ENCODE measurements at places on chromosomes 4 and X.

- DNase-seq = no peak
Observed at GRCh38 chr4:6451309-6451708, 21.1 kb downstream of the PPP2R2C start.

DNA sequence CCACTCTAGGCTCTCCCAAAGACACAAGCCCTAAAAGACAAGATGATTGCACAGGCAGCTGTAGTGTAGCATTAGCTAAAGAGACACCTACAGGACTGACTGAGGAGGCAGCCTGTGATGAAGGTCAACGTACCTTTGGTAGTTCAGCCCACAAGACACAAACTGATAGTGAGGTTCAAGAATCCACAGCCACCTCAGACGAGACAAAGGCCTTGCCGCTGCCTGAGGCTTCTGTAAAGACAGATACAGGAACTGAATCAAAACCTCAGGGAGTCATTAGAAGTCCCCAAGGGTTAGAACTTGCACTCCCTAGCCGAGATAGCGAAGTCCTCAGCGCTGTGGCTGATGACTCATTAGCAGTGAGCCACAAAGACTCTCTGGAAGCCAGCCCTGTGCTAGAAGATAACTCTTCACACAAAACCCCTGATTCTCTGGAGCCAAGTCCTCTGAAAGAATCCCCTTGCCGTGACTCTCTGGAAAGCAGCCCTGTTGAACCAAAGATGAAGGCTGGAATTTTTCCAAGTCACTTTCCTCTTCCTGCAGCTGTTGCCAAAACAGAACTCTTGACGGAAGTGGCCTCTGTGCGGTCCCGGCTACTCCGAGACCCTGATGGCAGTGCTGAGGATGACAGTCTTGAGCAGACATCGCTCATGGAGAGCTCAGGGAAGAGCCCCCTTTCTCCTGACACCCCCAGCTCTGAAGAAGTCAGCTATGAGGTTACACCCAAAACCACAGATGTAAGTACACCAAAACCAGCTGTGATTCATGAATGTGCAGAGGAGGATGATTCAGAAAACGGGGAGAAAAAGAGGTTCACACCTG lies 306.3 kb downstream of the ANK2 start:
- DNase-seq = peak; percentile 31

DNA sequence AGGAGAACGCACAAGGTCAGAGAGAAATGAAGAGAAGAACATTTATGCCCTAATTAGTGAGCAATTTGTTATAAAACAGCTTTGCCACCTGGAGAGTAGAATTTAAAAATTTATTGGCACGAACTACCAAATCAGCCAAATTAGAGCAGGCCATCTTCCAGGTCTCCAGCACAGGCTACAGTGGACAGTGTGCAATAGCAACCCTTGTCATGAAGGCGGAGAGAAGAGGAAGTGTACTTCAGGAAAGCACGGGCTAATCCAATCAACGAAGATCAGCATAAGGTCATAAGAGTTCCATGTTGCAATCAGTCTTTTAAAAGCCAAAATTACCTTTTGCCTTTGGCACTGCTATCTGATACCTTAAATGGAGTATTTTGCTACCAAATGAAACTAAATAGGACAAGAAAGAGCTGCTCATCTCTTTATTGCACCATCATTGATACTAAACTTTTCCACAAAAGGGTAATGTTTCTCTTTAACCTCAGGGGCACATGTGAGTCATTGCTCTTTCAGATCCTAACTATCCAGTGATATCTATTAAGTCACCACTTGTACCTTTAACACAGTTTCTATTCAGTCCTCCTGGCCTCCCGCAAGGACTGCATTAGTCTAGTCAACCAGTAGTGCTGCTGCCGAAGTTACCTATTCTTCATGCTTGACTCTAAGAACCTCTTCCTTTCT lies 19.9 kb downstream of the ANK2 start:
- no peak for DNase-seq

DNA sequence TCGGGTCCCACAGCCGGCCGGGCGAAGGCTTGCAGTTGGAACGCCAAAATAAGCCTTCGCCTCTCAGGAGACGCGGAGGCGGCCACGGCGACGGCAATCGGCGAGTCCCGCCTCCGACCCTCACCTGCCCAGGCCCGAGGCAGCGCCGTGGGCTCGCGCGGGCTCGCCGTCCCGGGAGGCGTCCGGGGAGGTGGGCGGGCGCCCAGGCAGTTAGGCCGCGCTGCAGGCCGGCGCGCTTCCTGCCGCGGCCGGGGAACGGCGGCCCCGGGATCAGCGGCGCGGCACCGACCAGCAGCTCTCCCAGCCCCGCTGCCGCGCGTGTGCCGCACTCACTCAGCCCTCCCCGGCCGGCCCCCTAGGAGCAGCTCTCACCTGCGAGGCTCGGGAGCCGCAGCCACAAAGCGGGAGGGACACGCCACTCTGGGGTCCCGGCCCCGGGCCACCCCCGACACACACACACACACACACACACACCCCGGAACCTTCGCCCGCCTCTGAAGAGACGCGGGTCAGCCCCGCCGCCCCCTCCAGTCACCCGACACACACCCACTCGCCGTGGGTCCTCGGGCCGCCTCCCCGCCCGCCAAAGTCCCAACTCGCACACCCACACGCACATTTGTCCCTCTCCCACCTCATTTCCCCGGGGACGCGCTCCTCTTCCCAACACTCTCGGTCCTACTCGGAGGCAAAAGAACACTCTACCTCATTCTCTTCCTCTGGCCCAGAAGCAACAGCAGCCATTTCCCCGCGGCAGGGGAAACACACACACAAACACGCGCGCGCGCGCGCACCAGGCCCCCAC lies at the start of gene CNOT6L:
Gene CNOT6L, minus strand, starts transcription at position 767 of the 802 bp plus-strand sequence. Its CDS starts 60 bp downstream, at position 707.
- no peak for DNase-seq

- DNase-seq = no peak
Observed at GRCh38 chr4:100778431-100778830, 260.6 kb upstream of the EMCN start.

DNA sequence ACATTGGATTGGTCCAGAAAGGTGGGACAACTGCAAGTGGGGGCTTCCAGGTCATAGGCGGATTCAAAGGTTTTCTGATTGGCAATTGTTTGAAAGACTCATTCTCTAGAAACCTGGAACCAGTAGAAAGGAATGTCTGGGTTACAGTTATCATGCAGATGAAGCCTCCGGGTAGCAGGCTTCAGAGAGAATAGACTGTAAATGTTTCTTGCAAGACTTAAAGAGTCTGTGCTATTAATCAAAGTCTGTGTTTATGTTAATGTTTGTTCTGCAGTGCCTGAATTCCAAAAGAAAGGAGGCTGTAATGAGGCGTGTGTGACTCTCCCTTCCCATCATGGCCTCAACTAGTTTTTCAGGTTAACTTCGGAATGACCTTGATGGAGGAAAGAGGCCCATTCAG lies 43.9 kb upstream of the GC start:
- DNase-seq = no peak

GRCh38 chr4:136867465-136867864 lies 664.8 kb downstream of the PCDH18 start:
- no peak for DNase-seq

DNA sequence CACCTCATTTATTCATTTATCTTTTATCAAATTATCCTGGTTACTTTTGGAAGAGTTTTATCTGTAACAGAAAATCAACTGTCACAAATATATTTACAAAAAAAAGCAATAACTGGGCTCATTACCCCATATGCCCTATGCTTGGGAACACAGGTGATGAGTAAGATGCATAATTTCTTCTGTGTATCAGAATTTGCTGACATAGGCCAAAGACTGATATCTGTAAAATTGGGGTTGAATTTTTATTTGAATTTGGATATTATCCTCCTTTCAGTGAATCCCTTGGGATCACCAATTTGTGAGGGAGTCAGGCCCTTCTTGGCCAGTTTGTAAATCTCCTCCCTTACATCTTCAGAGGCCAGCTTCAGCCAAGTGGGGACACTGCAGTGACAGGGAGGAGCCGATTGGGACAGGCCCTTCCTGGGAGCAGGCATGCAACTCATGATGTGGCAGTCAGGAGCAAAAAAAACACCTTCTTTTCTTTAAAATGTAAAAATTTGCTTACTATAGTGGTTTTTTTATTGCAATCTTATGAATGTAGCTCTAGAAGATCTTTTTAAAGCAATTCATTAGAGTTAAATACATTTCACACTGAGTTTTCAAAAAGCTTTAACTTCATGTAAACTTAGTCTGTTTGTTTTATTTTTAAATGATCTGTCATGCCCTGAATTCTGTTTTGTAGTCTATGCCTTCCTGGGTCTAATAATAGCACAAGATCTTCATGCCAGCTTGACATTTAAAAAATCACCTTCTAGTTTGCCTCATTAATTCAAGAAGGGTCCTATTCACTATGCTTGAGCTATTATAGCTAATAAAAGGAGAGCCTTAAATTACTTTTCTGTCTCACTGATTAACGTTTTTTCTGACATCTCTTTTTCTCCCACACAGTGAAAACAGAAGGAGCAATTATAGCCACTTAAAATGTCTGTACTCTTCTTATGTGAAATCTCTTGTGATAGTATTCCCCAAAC lies 136.6 kb upstream of the SPRY1 start:
- DNase-seq = no peak

- no peak for DNase-seq
Observed at GRCh38 chr4:77158487-77158861, 1.5 kb downstream of the CCNG2 start.

DNA sequence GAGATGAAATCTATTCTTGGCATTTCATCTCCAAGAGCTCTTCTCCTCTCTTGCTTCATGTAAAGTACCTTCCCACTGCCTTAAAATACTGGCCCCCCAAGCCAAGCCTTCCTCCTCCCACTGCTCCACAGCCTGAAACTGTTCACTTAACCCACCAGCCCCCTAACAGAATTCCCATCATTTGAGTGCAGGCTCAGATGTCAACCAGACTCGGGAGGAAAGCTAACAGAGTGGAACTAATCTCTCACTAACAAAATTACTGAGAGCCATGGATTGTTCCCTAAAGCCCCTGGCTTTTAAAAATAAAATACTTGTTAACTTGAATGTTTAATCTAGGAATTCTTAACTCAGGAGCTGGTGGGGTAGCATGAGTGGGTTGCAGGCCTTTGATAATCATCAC lies 7.1 kb upstream of the DCUN1D4 start:
- no peak for DNase-seq

DNA sequence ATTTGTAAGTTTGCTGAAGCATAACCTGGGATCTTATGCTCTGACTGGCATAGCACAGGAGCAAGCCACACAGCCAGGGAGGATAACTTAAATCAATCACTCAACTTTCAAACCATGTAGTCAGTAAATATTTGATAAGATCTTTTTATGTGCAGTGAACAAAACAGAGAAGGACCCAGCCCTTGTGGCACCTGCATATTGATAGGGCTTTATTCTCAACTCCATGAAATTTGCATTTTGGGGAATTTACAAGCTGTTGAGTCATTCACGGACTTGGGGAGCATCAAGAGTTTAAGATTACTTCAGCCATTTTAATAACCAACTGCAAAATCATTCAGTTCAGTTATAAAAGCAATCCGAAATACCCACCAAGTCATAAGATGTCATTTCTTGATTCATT lies 122.6 kb downstream of the COMMD8 start:
- no peak for DNase-seq

- no peak for DNase-seq
Observed at GRCh38 chr4:26529479-26529878, 39.2 kb upstream of the CCKAR start.

GRCh38 chr4:52552778-52553177 lies 106.3 kb downstream of the USP46 start:
- no peak for DNase-seq

DNA sequence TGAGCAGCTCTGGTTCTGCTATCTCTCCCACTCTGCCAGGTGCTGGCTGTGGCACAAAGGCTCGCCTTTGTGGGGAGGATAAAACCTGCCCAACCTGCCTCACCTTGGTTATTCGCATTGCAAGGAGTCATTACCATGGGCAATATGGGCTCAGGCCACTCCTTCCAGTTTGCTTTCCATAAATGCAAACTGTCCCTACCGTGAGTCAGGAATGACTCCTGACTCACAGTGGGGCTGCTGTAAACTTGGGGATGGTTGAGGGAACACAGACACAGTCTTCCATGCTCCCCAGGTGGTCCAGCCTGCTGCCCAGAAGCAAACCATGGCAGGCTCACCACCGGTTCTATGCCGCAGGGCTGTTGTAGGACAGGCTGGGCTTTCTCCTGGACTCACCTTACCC lies 36.1 kb downstream of the COQ2 start:
- no peak for DNase-seq

GRCh38 chr4:186541801-186542200 lies 13.6 kb downstream of the MTNR1A start:
- no peak for DNase-seq

DNA sequence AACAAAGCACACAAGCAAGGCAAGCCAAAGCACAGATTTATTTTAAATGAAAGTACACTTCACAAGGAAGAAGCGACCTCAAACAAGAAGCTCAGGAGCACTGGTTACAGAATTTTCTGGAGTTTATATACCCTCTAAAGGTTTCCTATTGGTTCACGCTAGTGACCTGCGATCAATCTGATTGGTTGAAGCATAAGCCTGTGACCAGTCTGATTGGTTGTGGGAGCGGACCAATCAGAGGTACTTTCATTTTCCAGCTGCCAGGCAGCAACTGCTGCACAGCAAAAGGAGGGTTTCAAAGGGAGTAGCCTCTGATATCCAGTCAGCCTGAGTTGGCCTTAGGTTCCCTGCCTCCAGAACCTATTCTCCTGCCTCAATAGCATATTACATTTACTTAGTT lies 4.6 kb upstream of the AREG start:
- DNase-seq = no peak

- no peak for DNase-seq
Observed at GRCh38 chrX:103782640-103783039, 6.0 kb downstream of the PLP1 start.

- peak; percentile 44 for DNase-seq
Observed at GRCh38 chrX:108362026-108362425, 76.2 kb downstream of the COL4A6 start.

GRCh38 chr4:187744911-187745310 lies 250.7 kb upstream of the ZFP42 start:
- no peak for DNase-seq

- no peak for DNase-seq
Observed at GRCh38 chrX:115333446-115333845, 43.9 kb downstream of the LUZP4 start.

GRCh38 chr4:40489961-40490360 lies 139.7 kb downstream of the RBM47 start:
- DNase-seq = no peak

- no peak for DNase-seq
Observed at GRCh38 chrX:108640817-108641216, 95.5 kb downstream of the IRS4 start.

GRCh38 chr4:15665753-15666365 lies 10.7 kb upstream of the FBXL5 start:
- no peak for DNase-seq

DNA sequence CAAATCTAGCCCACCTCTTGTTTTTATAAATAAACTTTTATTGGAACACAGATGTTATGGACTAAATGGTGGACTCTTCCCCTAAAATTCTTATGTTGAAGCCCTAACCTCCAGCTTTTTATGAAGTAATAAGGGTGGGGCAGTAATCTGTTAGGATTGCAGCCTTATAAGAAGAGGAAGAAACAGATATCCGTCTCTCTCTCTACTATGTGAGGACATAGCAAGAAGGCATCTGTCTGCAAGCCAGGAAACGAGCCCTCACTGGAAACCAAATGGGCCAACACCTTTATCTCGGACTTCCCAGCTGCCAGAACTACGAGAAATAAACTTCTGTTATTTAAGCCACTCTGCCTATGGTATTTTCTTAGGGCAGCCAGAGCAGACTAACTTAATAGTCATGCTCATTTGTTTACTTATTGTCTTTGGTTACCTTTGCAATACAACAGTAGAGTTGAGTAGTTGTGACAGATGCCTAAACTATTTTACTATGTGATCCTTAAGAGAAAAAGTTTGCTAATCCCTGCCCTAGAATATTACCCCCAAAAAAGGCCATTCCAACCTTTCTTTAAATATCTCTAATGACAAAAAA lies 67.4 kb downstream of the MANBA start:
- no peak for DNase-seq

- DNase-seq = no peak
Observed at GRCh38 chr4:154427149-154427548, 64.5 kb downstream of the DCHS2 start.
